Stimulated activated CD8-positive, alpha-beta memory T cell treated with anti-CD3 and anti-CD28 coated beads, Interleukin-7, amount 100 ng/mL, for 4 hours (primary cell): ENCODE measurements at places on chromosomes 3 and 15.

GRCh38 chr15:77243135-77243534, 172.2 kb upstream of the TSPAN3 start:
- DNase-seq, result no peak

DNA sequence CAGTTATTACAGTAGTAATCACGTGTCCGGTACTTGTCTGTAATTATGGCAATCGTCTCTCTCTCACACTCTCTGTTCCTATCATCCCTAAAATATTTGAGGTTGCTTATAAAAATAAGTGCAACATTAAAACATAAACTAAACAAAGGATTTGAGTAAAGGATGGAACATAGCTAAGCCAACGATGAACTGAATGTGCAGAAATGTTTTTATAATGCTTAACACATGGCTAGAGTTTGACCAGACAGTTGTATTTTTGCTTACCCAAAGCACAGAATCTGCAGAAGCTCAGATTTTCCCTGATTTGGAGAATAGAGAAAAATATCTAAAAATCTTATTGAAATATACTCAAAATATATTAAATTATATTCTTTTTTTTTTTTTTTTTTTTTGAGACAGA, 1030.9 kb downstream of the NAALADL2 start:
- DNase-seq, result no peak

- no peak for DNase-seq
Measured at GRCh38 chr15:100905850-100906249, 13.3 kb upstream of the LRRK1 start.

DNA sequence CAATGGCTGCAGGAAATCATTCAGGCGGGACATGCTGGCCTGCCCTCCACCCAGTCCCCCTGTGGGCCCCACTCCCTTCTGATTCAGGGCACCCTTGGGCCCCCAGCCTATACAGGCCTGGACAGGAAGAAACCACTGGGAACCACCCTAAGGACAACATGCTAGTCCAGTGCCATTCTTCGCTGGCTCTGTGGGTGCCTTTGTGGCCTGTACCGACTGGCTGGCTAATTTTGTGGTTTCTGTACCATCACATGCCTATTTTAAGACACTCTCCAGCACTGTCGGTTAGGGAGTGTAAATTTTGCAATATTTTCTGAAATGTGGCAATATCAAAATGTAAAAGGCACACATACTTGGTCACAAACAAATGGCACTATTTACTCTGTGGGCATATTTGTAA, 61.4 kb upstream of the POLG start:
- no peak for DNase-seq

GRCh38 chr3:54951405-54951804, 23.5 kb upstream of the LRTM1 start:
- DNase-seq, result no peak

GRCh38 chr3:131735116-131735515, 232.3 kb upstream of the MRPL3 start:
- no peak for DNase-seq

DNA sequence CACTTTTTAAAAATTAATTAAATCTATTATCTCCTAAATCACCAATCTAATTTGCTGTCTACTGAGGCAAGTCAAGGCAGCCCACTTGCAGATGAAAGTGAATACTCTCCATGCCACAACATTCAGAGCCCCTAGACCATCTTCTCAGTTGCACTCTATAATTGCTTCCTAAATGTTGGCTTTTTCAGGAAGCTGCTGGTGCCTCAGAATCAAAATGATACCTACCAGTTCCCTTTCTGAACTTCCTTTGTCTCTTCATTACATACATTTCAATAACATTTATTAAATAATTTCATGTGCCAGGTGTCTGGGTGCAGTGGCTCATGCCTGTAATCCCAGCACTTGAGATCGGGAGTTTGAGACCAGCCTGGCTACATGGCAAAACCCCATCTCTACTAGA, 124.1 kb downstream of the SERPINI1 start:
- no peak for DNase-seq

- no peak for DNase-seq
Measured at GRCh38 chr15:65195548-65195923, 10.4 kb upstream of the CLPX start.

DNA sequence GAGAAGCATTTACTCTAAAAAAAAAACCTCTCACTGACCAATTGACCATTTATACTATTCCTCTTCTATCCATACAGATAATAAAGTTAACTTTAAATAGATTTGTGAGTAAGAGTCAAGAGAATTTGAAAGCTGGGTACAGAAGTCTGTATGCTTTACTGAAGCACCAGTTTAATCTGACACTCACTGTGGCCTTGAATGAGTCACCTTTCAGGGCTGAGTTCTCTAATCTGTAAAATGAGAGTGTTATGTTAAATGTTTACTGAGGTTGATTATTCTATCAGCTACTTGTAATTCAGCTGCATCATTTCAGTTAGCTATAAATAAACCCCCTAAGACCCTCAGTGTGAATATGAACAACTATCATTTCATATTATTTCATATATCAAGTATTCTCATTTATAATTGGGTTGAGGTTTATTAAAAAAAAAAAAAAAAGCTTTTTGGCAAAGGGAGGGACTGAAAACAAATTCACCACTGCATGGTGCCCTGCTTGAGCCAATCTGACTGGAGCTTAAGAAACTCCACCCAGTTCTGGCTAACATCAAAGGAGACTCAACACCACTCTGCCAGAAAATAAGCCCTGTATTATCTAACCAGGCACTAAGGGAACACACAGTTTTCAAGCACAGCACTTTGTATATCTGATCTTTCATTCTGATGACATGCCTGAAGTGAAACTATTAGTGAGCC, 2.8 kb downstream of the MAP4 start:
- DNase-seq, result no peak

- DNase-seq, result no peak
Measured at GRCh38 chr3:144053121-144053520, 81.5 kb downstream of the DIPK2A start.

DNA sequence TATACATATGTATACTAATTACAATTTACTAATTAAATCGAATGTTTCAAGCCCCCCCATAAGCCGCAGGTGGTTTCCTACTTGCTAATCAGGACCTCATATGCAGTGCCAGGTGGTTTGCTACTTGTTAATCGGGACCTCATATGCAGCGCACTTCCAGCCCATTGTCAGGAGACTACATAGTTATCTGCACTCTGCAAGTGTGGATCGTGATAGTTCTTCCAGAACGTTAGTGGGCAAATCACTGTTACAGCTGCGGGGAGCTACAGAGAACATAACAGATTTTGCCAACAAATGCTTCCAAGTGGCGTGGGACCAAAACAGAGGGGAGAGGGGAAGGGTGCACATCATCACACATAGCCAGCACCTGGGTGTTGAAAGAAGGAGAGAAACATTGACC, 558.4 kb downstream of the GABRG3 start:
- DNase-seq, result no peak

DNA sequence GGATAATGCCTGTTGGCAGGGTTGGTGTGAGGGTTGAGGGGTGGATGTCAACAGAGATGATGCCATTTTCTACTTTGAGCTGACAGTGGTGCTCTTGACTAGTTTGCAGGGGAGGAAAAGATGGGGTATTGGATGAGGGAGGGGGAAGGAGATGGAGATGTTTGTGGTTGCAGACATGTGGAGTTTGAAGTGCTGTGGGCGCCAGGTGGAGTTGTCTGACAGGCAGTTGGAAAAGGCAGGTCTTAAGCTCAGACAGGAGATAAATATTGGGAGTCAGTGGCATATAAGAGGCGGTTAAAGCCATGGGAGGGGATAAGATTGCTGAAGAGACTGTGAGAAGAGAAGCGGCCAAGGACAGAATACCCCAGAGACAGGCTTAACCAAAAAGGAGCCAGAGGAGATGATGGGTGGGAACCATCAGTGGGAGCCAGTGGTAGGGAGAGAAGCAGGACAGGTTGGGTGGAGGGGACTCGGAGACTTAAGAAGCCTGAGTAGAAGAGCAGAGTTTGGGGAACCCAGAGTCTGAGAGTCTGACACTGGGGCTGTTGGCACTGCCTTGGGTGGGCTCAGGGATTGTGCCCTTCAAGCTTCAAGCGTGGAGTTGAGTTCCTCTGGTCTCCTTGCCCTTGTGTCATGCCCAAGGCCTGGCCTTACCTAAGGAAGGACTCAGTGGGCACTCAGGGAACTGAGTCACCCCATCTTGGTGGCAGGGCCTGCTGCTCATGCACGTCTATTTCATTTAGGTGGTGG, 13.9 kb downstream of the COPG1 start:
- no peak for DNase-seq

- DNase-seq, result no peak
Measured at GRCh38 chr15:90860942-90861675, 7.3 kb upstream of the FURIN start.

- no peak for DNase-seq
Measured at GRCh38 chr3:102530415-102531181, 95.8 kb downstream of the ZPLD1 start.
